ENCODE measurements at places on chromosomes 1 and 21. TPM values are rescaled to one million over a fixed set of nuclear protein-coding genes. Genes with fewer than 3 reads are reported as not detected.
A peak's percentile ranks its signal among the peaks of the same experiment; 100 is the strongest.

DNA sequence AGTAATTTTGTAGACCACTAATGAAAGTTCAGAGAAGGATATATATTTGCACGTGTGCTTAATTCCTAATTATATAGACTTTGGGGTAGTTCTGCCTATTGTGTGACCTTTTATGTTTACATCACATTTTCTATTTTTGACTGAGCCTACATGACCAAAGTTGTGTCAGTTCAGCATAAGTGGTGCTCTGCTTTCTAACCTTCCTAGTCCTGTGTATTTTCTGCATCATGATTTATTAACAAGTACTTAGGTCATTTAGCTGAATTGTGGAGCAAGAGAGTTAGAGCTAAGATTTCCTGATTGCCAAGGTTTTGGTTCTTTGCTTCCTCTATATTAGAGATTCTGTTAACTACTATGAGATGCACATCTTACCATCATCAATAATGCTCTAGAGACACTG lies 176.0 kb downstream of the C1orf21 start:
- DNase-seq: no peak

GRCh38 chr1:167130829-167131510 lies 37.1 kb downstream of the STYXL2 start:
- DNase-seq: no peak

GRCh38 chr1:109796484-109797302 lies 33.0 kb upstream of the EPS8L3 start:
- no peak for DNase-seq

CITED4 gene
- total RNA-seq: 10.6 TPM

COL6A2 gene
- total RNA-seq: 654 TPM

GRCh38 chr21:33894736-33895288 lies 20.8 kb downstream of the ATP5PO start:
- peak; percentile 90 for DNase-seq

DNA sequence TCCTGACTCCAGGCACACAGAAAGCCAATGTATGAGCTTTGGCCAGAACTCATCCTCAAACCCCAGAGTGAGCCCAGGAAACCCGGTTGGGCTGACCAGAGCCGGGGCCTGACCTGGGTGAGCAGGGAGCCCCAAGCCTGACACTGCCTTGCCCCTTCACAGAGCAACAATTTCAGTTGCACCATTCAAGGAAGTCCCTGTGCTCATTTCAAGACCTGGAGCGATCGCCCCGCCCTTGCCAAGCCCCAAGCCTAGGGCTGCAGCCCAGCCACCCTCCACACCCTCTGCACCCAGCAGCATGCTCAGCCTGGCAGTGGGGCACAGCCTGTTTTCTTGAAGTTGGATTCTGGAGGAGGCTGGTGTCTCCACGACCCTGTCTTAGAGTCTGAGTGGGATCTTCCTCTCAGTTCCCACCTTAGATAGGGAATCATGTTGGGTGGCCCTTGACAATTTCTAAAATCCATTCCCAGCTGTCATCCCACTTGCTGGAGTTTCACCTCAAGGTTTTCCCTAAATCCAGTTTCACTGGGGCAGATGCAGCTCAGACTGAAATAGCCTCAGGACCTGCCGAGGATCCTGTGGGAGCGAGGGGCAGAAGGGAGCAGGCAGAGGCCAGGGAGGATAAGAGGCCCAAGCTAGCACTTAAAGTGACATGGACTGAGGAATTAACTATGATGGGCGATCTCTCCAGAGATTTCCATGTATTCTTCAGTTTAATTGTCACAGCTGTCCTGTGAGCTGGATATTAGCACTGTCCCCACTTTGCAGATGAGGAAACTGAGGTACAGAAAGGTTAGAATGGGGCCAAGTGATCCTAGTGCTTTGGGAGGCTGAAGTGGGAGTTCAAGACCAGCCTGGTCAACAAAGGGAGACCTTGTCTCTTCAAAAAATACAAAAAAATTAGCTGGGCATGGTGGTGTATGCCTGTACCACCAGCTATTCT lies 2.5 kb downstream of the NBL1 start:
- DNase-seq: peak; percentile 17

GRCh38 chr1:239682046-239682445 lies 295.7 kb downstream of the CHRM3 start:
- no peak for DNase-seq

UBIAD1 gene
- total RNA-seq: 14.5 TPM

DNA sequence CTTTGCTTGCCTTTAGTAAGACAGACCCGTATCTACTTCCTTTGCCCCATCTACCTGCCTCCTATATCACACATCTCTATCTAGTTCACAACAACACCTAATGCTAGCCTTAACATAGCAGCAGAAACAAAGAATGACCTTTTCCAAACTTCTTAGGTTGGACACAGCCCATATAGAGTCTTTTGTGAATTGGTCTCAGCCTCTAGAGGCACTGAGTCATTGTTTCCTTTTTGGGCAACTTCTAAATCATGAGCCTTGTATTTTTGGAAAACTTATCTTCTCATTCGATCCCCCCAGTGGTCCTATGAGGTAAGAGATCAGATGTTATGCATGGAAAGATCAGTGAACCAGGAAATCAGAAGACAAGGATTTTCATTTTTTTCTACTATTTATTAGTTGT lies 679.4 kb upstream of the USP24 start:
- peak; percentile 12 for DNase-seq

CDC20 gene
- 349 TPM for total RNA-seq

DNA sequence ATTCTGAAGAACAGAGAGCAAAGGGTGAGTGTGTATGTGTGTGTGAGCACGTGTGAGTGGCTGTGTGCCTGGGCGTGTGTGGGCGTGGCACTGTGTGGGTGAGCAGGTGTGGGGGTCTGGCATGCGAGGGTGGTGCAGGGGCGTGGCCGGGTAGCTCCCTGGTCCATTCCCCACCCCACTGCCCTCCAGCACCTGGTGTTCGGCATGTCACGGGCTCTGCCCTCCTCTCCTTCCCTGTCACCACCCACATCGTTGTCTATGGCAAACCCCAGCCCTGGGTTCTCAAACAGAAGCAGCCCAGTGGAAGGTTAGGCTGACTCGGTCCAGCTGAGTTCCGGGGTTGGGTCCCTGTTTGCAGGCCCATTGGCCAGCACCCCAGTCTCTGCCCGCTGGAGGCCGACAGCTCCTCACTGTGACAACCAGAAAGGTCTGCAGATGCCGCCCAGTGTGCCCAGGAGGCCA lies 39.8 kb downstream of the UBE2G2 start:
- no peak for DNase-seq

DNA sequence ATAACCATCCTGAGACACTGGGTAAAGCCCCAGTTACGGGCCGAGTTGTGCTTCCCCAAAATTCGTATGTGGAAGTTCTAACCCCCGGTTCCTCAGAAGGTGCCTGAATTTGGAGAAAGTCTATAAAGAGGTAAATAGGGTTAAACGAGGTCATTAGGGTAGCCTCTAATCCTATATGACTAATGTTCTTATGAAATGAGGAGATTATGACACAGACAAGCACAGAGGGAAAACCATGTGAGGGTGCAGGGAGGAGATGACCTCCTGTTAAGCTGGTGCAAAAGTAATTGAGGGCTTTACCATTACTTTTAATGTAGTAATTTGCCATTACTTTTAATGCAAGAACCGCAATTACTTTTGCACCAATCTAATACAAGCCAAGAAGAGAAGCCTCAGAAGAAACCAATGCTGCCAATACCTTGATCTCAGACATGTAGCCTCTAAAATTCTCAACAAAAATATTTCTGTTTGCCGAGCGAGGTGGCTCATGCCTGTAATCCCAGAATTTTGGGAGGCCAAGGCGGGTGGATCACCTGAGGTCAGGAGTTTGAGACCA lies 260.8 kb downstream of the GPATCH2 start:
- no peak for DNase-seq

- no peak for DNase-seq
Observed at GRCh38 chr21:17128132-17128531, 384.7 kb upstream of the CXADR start.

GRCh38 chr1:214698559-214698958 lies 95.6 kb downstream of the CENPF start:
- peak; percentile 55 for DNase-seq

DNA sequence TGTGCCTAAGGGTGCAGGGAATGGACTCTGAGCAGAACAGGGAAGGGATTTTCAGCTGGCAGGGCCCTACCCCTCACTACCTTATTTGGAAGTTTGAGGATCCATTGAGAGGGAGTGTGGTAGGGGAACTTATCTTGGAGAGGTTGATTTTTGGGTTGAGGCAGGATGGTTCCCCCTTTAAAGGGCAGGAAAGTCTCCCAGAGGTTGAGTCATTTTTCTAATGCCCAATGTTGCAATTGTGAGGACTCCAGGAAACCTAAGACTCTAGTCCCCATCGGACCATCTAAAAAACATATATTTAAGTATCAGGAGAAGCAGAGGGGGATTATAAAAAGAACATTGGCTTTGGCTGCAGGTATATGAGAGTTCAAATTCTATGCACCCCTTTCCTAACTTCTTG lies 47.3 kb downstream of the SAMD13 start:
- no peak for DNase-seq

DNA sequence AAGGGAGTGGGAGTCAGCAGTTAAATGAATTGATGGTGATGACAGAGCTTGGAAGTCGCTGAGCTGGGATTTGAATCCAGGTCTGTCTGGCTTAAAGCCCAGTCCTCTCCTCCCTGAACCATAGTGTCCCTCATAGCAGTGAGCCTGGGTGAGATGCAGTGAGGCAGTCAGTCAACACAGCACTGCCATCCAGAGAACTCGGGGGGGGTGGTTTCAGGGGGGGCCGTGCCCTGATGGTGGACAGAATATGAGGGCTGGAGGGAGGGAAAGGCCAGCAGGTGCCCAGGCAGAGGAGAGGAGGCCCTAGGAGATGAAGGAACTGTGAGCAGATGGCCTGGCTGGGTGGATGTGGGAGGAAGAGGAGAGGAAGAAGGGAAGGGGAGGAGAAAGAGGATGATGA lies 405.6 kb downstream of the PTPRU start:
- DNase-seq: no peak

LORICRIN gene
- total RNA-seq: not detected

ILDR2 gene
- total RNA-seq: under 0.01 TPM
